ENCODE measurements at places on chromosomes 7 and 10. TPM values are rescaled to one million over a fixed set of nuclear protein-coding genes. Genes with fewer than 3 reads are reported as not detected.

ANKRD30A gene
- not detected for total RNA-seq

BLVRA gene
- total RNA-seq, result 20.0 TPM

TMEM26 gene
- total RNA-seq, result under 0.01 TPM

TEX36 gene
- total RNA-seq, result not detected

OR2A42 gene
- total RNA-seq, result not detected

ADAM22 gene
- 0.40 TPM for total RNA-seq

MEIG1 gene
- not detected for total RNA-seq

PRPS1L1 gene
- total RNA-seq, result not detected

KIN gene
- total RNA-seq, result 5.0 TPM

GRIFIN gene
- not detected for total RNA-seq

GCK gene
- 0.20 TPM for total RNA-seq

PNLIPRP3 gene
- not detected for total RNA-seq

MUC3A gene
- not detected for total RNA-seq

NPSR1 gene
- total RNA-seq, result not detected

COL28A1 gene
- not detected for total RNA-seq

ZNF479 gene
- total RNA-seq, result not detected

CYREN gene
- 10.7 TPM for total RNA-seq

NKX2-3 gene
- not detected for total RNA-seq

AQP1 gene
- 1.7 TPM for total RNA-seq

PAX4 gene
- total RNA-seq, result not detected

SH2D4B gene
- not detected for total RNA-seq

SCIN gene
- not detected for total RNA-seq

GRCh38 chr10:117927332-117927731 is 119.4 kb downstream of the RAB11FIP2 start:
- DNase-seq, result no peak

GRCh38 chr10:110398419-110399105 is 93.8 kb upstream of the SMNDC1 start:
- peak; percentile 98 for DNase-seq

GRCh38 chr10:97150013-97150595 is 35.7 kb downstream of the SLIT1 start:
- no peak for DNase-seq

- peak; percentile 72 for DNase-seq
These were observed 75.5 kb downstream of the PAPSS2 start for GRCh38 chr10:87734987-87735827.

DNA sequence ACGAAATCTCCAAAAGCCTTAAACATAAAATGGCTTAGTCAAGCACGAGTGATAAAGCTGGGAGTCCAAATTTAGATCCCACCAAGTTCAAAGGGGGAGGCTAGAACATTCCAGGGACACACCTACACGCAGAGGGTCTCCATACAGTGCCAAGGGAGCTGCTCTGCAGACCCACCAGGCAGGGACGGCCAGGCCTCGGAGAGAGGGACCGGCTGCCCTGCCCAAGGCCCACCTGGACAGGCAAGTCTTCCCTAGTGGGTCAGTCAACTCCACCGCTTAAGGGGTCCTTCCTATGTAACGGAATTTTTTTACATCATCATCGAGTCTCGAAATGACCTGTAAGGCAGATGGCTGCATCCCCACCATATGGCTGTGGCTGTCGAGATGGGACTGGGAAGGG is 28.5 kb downstream of the AMZ1 start:
- no peak for DNase-seq

GRCh38 chr7:50721661-50722259 is 60.9 kb downstream of the GRB10 start:
- peak; percentile 36 for DNase-seq

GRCh38 chr7:139004321-139005090 is 23.3 kb upstream of the KIAA1549 start:
- no peak for DNase-seq

DNA sequence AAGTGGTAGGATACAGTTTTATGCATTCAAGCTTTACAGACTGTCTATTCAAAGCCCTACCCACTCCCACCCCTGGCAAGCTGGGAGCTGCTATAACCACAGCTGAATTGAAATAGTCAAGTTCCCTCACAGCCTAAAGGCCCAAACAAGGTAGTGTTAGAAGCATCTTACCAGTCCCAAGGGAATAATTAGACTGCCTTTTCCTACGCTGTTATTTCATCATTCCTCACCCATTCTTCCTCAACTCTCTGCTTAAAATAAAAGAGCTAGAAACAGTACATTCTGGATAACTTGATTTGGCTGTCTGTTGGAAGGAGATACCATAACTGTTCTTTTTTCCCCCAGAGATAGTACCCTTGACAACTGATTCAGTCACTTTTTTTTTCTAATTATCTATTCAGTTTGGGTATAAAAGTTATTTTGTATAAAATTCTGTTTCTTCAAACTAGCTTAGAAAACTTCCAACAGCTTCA is 54.0 kb downstream of the RAPGEF5 start:
- DNase-seq, result no peak

GRCh38 chr7:20116869-20117268 is 100.3 kb downstream of the MACC1 start:
- no peak for DNase-seq

DNA sequence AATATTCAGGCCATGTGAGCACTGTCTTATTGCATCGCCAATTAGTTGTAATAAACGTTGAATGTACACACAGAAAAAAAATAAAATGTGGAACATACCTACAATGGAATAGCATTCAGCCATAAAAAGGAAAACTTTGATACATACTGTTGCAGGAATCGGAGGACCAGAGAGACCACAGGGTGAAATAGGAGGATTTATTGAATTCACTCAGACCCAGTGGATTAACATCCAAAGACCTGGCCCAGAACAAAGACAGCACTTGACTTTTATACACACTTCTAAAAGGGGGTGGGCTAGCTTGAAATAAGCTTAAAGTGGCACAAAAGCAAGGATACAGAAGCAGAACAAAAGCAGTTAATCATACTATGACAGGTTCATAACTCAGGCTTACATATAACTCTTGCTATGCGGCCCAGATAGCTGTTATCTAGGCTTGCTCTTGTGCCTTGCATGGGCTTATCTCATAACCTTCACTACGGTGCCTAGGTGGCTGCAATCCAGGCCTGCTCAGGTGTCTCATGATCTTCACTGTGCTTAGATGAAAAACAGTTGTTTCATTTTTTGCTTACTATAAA is 292.2 kb upstream of the TAC1 start:
- DNase-seq, result no peak

DNA sequence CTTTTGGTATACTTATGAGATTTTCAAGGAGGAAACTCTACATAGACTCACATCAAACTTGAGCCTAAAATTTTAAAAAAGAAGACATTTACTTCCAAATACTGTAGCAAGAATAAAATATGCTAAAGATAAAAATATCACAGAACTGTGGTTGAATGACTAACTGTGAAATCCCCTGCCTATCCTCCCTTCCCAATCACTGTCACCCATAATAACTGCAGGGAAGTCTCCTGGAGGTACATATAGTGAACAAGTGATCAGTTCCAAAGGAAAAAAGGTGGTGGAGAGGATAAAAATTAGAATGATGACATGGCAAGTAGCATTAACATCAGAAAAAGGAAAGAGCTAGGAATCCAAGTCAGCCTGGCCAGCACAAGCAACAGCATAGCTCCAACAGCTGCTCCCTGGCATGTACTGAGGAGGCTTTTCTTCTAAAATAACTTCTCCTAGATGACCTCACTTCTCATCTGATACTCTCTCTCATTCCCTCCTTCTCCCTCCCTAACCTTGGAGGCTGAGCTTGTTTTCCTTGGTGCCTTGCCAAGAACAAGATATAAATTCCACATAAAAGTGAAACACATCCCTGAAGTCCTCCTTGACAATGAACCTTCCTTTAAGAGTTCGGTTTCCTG is 124.0 kb downstream of the IQUB start:
- DNase-seq, result peak; percentile 15

- peak; percentile 25 for DNase-seq
These were observed 231.9 kb upstream of the HABP2 start for GRCh38 chr10:113320987-113321386.

DNA sequence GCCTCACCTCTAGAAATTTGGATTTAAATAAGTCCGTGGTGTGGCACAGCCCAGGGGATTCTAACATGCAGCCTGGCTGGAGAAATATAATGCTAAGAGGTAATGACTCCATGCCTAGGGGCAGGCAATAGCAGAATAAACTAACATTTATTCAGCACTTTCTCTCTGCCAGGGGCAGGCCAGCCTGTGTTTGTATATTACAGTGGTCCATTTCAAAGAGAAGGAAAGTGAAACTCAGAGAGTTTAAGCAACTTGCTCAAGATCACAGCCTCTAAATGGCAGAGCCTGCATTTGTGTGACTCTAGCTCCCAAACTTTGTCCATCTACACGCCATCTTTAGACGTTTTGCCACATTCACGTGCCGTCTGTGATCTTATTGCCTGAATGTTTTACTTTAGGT is 6.7 kb upstream of the LRRC18 start:
- DNase-seq, result peak; percentile 19

GRCh38 chr7:70953796-70954195 is 178.1 kb upstream of the GALNT17 start:
- DNase-seq, result no peak

DNA sequence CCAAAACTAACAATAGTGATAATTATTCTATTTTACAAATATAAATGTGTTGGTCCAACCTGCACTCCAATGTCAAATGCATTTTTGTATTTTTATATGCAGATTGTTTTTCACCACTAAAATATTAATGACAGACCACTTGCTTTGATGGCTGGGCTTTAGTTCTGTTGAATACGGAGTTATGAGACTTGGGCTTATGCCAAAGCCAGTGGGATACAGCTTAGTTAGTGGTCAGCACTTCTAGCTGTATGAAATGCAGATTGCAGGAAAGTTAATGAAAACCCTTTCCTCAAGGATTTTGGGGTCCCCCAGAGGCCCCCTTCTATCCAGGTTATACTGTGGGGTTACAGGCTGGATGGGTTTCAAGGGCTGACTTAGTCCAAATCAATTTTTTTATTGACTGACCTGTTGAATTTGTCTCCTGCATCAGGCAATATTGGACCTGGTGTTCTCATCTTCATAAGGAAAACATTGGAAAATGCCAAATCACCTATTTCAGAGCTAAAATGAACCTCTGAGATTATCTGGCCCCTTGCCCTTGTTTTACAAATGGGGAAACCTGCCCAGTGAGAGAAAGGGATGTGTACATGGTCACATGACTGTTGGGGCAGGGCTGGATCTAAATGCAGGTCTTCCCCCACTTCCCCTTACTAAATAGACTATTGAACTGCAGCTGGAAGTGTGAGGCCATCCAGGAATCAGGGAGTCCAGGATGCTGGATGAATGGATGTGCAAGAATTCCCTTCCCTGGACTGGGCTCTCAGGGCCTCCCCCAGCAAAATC is 1085.3 kb downstream of the KCNMA1 start:
- peak; percentile 35 for DNase-seq

GRCh38 chr7:30504301-30505173 is at the start of gene GGCT:
TSS of gene GGCT (minus strand) at chr7:30504829. CDS start at chr7:30504709, 120 bp downstream.
- DNase-seq, result peak; percentile 98

GRCh38 chr10:86401588-86402282 is 35.1 kb upstream of the GRID1 start:
- DNase-seq, result no peak

- no peak for DNase-seq
These were observed 371.8 kb downstream of the MDFIC start for GRCh38 chr7:115293628-115294240.

- DNase-seq, result no peak
These were observed 144.8 kb downstream of the MYOF start for GRCh38 chr10:93337309-93337721.

GRCh38 chr7:43450894-43451293 is 132.0 kb upstream of the STK17A start:
- DNase-seq, result no peak

DNA sequence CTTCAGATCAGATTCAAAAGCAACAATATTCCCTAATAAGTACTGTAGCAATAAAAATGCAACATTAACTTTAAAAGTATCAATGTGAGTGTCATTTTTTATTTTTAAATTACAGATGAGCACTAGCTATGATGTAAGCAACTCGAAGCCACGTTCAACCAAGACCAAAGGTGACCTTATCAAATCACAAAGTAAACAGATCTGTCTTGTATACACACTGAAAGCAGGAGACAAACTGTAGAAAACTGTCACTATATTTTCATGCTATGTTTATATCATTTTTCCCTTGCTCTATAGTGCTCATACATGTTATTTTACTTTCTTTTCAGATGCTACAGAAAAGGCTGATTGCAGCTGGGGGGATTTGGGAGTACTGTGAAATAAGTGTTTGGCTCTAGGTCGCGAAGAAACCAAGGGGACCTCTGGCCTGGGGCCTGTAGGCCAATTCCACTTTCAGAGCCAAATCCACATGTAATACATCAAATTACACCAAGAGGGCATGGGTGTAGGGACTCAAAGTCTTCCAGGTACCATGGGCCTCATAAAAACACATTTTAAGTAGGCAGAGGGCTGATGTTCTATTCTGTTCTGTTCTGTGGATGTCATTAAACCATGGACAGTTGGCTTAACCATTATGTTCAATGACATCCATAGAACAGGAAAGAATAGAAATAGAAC is 245.2 kb downstream of the SFMBT2 start:
- DNase-seq, result no peak

DNA sequence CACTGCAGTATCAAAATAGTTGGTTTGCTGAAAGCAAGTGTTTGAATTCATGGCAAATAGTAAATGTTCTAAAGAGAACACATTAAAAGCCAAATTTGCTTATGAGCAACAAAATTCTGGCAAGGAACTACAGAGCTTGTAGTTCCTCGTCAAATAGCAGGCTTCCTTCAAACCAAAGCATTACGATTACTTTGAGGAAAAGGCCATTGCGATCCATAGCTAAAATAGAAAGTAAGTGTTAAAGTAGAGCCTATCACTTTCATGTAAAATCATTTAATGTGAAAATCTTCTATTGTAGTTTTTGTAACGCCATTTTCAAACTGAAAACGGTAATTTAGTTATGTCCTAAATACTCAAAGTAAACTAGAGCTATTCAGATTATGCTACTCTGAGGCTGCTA is 20.1 kb downstream of the CACNA2D1 start:
- DNase-seq, result no peak

DNA sequence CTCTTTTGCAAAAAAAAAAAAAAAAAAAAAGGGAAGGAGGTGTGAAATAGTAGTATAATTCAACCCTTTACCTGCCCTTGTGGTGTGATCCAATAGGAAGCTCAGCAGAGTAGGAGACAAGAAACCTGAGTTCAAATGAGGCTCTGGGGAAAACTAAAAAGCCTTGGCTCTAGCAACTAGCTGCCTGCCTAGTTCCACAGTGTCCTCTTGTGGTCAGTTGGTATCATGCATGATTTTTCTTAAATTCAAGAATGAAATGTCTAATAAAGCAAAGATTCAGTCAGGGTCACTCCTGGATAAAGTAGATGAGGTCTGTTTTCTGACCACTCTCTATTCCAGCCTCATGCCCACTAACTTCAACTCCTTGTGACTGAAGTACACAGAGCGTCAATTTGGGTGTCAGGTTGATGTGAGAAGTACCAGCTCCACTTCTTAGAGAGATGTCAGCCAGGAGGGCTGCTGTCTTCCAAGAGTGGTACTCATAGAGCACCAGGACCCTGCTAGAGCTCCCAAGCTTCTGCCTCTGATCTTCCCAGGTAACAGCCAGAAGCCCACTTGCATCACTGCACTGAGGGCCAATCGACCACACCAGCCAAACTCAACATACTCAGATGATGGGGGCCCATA is 10.5 kb downstream of the LSM5 start:
- DNase-seq, result peak; percentile 70

GRCh38 chr10:20890491-20891337 is 6.4 kb downstream of the NEBL start:
- no peak for DNase-seq
